Eye (tissue), 1 donor: ENCODE measurements at places on chromosomes 1 and 21.

GRCh38 chr1:242128951-242129502 lies 130.1 kb upstream of the MAP1LC3C start:
- DNase-seq = no peak

GRCh38 chr1:201334325-201335173 lies 42.9 kb downstream of the TNNT2 start:
- no peak for DNase-seq

GRCh38 chr1:191034132-191034531 lies 556.5 kb upstream of the BRINP3 start:
- DNase-seq = no peak

DNA sequence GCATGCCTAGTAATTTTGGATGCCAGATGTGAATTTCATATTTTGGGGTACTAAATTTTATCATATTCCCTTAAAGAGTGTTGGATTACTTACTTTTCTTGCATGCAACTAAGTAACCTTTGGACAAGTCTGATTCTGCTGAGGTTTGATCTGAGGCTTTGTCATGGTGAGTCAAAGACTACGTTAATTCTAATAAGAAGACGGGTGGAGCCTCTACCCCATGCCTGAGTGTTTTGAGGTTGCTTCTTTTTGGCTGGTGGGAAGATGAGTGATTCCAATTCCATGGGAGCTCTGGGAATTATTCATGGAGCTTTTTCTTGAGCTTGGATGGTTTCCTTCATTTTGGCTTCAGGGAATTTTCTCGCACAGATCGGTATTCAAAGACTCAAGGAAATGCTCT lies 11.6 kb upstream of the PCP4 start:
- DNase-seq = no peak

GRCh38 chr1:96865731-96866685 lies 144.4 kb downstream of the PTBP2 start:
- peak; percentile 41 for DNase-seq

DNA sequence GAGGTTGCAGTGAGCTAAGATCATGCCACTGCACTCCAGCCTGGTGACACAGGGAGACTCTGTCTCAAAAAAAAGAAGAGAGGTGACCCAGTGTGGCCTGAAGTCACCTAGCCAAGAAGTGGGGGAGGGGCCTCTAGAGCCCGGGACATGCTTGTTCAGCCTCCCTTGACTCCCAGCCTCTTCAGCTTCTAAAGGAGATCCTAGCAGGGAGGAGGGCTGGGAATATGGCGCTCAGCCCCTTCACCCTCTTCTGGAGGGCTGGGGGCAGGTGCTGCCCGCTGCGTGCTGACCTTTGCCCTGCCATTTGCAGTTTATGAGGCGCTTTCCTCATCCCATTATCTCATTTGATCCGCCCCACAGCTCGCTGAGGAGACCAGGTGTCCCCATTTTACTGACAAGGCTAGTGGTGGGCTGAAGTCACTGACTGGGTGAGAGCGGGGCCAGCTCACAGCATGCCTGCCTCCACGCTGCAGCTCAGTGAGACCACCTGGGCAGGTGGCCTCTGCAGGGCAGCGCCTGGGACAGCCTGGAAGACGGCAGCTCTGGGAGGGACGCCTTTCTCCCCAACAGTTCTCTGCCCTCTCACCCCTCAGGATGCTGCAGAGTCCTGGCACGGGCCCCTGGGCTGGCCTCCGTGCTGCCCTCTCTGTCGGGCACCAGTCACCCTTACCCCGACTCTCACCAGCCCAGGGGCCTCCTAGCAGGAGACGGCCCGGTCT lies 7.5 kb downstream of the ELF3 start:
- no peak for DNase-seq

- DNase-seq = no peak
Observed at GRCh38 chr1:73327180-73327793, 870.7 kb downstream of the LRRIQ3 start.

GRCh38 chr1:17190010-17190995 lies 14.6 kb upstream of the PADI1 start:
- DNase-seq = peak; percentile 30

DNA sequence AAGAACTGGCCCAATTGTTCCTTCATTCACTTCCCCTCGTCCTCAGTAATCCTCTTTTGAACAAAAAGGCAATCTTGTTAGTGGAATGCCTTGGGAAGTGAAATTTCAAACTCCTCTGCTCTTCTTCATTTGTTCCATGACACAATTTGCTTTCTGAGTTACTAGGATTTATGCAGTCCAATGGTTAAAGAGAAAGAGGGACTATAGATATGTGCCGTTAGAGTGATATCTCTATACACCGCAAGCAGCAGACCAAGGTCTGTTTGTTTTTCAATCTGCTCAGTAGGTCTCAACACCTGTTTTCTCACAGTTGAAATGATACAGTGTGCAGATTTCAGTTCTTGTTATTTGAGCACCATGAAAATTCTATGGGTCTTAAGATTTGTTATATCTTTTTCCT lies 244.0 kb downstream of the DNM3 start:
- DNase-seq = no peak

DNA sequence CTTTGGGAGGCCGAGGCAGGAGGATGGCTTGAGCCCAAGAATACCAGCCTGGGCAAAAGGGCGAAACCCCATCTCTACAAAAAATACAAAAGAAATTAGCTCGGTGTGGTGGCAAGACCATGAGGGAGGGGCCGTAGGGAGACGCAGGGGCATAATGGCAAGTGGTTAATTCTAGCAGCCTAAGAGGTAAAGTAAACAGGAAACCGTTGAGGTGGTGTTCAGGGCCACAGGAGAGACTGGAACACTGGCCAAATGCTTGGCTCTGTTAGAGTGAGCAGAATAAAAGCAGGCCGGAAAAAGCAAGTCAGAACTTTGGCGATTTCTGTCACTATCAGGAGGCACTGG lies 89.2 kb downstream of the RIPK4 start:
- no peak for DNase-seq

GRCh38 chr1:207959141-207959825 lies 48.4 kb upstream of the CD34 start:
- DNase-seq = peak; percentile 68

DNA sequence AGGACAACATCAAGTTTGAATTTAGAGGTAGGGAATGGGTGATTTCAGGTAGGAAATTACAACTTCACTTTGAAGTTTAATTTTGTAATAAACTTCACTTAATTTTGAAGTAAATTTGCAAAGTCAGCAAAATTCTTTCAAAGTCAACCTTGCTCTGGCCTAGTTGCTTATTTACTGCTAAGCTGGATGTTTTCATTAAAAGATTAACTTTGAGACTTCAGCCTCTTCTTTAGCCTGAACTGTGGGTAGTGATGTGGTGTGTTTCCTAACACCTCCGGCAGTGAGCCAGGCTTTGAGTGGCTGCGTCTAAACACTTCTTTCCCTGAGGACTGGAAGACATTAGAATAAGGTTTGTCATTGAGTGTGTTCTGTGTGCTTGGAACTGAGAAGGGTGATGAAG lies at the start of gene HAO2:
Gene HAO2, plus strand, starts transcription at position 232 of the 400 bp plus-strand sequence. CDS start 12,301 bp downstream, outside the sequence.
- no peak for DNase-seq

- no peak for DNase-seq
Observed at GRCh38 chr1:147811751-147812150, 51.3 kb upstream of the GJA5 start.

DNA sequence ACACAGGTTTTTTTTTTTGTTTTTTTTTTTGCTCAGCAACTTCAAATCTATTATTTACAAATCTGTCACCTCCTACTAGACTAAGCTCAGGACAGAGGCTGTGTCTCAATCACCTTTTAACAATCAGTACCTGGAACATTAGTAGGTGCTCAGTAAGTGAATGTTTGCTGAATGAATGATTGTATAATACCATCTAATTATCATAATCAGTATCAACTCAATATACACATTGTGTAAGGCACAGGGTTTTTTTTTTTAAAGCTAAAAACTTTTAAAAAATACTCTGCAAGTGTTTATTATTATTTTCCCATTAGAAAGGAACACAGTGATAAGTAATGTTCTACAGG lies 9.2 kb downstream of the ERRFI1 start:
- no peak for DNase-seq

GRCh38 chr1:236451796-236452373 lies 57.8 kb downstream of the EDARADD start:
- DNase-seq = no peak

DNA sequence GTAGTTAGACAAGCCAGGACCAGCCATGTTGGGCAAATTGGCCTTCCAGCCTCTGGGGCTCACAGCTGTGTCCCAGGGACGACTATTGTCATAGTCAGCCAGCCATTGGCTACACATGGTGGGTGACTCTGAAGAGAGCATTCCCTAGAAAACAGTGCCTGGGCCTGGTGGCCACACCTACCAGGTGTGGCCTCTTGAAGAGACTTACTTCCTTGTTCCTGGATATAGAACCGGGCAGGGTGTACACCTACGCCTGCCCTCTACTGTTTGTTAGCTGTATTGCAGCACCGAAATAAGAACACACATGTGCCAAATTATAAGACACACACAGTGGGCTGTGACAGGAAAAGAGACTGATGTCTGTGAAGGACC lies 134.6 kb upstream of the ARHGEF16 start:
- peak; percentile 77 for DNase-seq

- no peak for DNase-seq
Observed at GRCh38 chr1:21567241-21568005, 58.2 kb downstream of the ALPL start.

- peak; percentile 15 for DNase-seq
Observed at GRCh38 chr1:52867087-52867863, 24.7 kb downstream of the ZYG11A start.

GRCh38 chr1:158068918-158069317 lies 75.5 kb downstream of the KIRREL1 start:
- DNase-seq = peak; percentile 51

DNA sequence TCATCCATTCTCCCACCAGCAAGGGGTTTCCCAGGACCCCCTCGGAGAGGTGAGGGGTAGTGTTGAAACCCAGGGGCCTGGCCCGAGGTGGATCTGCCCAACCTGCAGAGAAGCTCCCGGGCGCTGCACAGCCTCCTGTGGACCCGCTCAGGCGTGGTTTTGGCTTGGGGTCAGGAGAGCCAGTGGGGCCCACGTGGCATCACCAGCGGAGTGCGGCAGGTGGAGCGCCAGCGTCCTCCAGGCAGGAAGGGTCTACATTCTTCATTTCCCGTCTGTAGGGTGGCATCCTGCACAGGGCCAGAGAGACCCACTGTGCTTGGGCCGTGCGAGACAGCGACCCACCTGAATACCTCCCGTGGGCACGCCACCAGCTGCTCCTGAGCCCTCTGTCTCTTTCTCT lies 135.2 kb downstream of the NPHP4 start:
- DNase-seq = no peak

GRCh38 chr1:109790735-109791494 lies 27.2 kb upstream of the EPS8L3 start:
- peak; percentile 47 for DNase-seq

- DNase-seq = no peak
Observed at GRCh38 chr1:41802532-41803501, 115.9 kb downstream of the HIVEP3 start.

DNA sequence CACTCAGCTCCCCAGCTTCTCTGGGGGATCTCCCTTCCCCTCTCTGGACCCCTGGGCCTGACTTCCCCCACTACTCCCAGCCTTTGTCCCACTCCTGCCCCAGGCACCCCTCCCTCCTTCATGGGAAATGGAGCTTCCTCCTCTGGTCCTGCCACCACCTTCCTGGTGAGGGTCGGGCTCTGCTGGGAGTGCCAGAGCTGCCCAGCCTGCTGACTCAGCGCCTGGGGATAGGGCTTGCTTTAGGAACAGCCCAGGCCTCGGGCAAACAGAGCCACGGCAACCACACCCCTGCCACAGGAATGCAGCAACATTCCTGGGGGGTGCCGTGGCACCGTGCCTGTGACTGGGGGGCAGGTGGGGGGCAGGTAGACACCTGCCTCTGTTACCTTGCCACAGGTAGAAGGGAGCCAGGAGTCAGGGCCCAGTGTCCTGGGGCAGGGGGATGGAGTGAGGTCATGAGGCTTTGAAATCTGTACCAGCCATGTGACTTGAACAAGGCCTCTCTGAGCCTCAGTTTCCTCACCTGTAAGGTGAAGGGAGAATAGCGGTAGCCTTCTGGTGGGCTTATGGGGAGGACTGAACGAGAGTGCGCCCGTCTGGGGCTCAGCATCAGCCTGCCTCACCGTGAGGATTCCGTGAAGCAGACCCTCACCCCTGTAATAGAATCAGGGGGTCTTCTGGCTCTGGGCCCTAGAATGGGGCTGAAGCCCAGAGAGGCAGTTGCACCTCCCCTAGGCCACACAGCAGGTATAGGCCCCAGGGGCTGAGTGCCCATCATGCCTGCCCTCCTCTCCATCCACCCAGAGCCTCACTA lies 17.8 kb upstream of the EPHA2 start:
- peak; percentile 17 for DNase-seq

GRCh38 chr21:38925923-38926322 lies 120.2 kb downstream of the ETS2 start:
- peak; percentile 64 for DNase-seq

DNA sequence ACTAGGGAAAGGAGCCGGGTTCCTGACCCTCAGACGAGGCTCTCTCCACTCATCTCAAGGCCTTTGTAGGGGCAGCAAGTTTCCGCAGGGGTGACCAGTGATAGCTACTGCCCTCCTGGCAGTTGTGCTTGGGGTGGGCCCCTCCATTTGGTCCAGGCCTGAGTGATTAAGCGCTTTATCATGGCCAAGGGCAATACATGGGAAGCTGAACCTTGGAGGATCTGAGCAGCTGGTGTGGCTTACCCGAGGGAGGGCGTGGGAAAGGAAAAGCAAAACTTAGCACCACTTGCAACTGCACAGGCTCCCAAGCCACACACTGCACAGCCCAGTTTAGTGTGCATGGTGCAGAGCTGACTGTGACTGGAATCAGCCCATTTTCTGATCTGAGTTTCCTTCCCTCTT lies 47.8 kb downstream of the GADD45A start:
- DNase-seq = peak; percentile 43

GRCh38 chr21:33265664-33266049 lies 510 bp upstream of the IL10RB start:
- DNase-seq = no peak

DNA sequence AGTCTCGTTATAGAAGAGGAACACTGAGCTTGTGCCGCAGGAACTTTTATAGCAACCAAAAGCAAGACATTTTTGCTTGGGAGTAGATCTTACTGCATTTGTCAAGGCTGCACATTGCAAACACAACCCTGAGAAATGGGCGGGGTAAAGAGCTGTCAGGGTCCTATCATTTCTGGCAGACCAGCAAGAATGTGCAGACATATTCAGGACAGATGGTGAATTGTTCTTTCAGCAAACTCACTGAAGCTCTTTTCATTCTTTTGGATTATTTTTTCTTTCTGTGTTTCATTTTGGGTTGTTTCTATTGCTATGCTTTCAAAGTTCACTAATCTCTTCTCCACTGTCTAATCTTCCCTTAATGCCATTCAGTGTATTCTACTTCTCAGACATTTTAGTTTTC lies 5.1 kb upstream of the ACTN2 start:
- DNase-seq = no peak

- DNase-seq = no peak
Observed at GRCh38 chr1:205664399-205665017, 15.8 kb downstream of the SLC45A3 start.

DNA sequence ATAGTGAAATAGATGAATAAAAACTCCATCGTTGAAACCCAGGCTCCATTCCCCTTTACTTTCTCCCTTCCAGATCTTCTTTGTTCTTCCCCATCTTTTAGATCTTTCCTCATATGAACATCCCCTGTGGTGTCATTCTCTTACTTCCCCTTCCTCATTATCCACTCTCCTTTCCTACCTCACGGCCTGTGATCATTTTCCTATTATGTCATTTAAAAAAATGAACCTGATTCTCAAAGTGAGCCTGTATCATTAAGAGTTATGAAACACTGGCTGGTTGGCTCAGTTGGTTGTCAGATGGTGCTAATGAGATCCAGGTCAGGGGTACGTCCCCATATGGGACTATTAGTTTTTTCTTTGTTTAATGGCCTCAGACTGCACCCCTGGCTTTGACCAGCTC lies 38.3 kb downstream of the TCEANC2 start:
- DNase-seq = no peak
